ENCODE measurements at places on chromosomes 3 and 15.

DNA sequence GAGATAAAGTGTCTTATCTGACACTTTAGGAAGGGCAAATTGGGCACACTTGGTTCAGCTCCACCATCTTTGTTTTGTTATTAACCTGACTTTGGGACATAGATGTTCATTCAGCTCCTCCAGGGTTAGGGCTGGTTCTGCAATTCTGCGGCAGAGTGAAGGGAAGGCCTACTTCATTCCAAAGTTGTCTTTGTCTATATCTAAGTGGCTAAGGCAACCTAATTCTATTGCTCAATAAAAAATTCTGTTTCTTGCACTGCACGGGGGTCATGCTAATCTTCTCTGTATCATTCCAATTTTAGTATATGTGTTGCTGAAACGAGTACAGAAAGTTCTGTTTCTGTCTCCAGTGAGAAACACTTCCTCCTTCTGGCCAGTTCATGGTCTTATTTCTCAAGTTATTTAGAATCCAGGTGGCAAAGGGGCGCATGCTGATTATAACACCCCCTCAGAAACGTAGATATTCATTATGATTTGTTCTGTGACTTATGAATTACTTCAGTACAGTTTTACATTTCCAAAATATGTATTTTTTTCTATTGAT is 53.5 kb downstream of the PFN2 start:
- DNase-seq, result no peak

- no peak for DNase-seq
These were observed 314.9 kb downstream of the TLE3 start for GRCh38 chr15:69782809-69783208.

DNA sequence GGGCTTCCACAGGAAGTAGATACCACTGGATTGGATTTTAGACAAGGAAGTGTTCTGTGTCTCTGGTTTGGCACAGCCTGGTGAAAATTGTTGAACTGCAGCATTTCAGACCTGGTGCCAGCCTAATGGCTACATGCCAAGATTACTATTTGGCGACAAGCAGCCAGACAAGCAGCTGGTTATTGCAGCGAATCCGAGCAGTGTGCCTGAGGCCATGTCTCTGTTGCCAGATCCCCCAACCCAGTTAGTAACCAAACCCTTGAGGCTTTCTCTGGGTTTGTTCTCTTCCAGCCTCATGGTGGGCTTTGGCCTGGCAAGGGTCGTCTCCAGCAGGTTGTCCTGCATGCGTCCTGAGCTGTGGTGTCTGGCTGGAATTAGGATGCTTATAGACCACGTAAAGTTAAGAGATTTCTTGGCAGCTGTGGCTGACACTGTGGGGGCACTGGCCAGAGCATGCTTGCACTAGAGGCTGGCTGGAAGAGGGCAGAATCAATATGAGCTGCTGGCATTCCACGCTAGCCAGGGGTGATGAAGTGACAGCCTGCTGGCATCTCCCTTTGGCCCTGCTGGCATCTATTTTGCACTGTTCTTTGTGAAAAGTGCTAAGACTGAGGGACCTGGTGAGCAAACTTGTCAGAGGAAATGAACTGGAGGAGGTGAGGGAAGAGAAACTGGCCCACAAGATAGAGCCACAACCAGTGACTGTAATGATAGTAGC is 172.6 kb downstream of the RBMS3 start:
- no peak for DNase-seq

- no peak for DNase-seq
These were observed 94.7 kb downstream of the PLXNA1 start for GRCh38 chr3:127077505-127078064.

- DNase-seq, result no peak
These were observed 54.6 kb downstream of the ARHGEF3 start for GRCh38 chr3:56747150-56747549.

DNA sequence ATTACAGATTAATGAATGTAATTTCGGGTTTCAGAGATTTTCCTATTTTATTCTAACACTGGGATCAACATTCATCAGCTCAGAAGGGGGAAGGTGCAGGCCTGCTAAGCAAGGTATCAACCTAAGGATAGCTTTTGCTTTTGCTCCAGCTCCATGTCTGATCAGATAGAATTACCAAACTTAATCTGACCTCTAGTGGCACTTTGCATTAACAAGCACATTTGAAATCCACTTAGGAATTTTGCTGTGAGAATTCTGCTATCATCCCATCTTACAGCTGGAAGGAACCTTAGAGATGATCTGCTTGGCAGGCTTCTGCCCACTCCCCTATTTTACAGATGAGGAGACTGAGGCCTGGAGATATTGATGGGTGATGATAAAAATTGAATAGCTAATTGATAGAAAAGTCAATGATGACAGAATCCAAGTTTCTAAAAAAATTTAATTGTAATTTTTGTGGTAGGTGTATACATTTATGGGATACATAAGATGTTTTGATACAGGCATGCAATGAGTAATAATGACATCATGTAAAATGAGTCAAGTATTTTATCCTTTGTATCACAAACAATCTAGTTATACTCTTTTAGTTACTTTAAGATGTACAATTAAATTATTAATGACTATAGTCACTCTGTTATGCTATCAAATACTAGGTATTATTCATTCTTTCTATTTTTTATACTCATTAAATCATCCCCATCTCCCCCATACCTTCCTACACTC is 209.2 kb upstream of the ZPLD1 start:
- no peak for DNase-seq

DNA sequence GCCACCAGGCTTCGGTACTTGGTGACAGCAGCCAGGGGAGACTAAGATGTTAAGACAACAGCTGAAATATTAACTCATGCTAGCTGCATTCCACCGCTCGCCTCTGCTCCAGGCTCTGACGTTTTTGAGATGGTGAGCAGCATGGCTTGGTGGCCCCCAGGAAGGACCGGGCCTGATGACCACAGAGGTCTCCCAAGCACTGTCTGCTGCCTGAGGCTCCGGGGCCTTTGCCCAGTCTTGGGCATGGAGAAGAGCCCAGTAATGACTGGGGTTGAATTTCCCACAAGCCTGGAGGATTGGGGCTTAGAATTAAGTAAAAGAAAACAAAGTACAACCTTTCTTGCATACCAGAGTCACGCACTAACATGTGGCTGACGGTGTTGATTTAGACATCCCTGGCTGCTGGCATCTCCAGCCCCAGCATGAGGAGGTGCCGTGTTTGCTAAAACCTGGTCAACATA is 243.6 kb upstream of the LYSMD4 start:
- no peak for DNase-seq

DNA sequence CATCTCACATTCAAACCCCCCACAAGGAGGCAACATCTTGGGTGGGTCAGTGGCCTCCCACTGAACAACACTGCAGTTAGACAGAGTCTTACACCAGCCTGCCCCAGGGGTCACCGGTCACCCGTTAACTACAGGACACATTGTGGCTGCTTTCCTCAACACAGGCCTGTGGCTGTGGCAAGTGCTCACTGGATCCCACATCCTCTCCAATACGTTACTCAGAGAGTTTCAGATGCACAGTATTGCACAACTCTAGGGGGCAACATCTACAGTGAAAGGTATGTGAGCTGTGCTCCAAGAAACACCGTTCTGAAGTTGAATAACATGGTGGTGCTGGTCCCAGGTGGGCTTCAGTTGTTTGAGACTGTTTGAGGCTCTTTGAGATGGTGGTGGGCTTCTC is 41.0 kb downstream of the CTDSPL start:
- DNase-seq, result no peak

- DNase-seq, result peak; percentile 78
These were observed at the start of gene TRANK1 for GRCh38 chr3:36944641-36945270. Gene TRANK1, minus strand, starts transcription at chr3:36945054. Its CDS starts 245 bp downstream, at chr3:36944809.

GRCh38 chr3:168707900-168708299 is 612.2 kb upstream of the GOLIM4 start:
- DNase-seq, result no peak

- no peak for DNase-seq
These were observed 122.2 kb upstream of the TRIM42 start for GRCh38 chr3:140555666-140556065.

- no peak for DNase-seq
These were observed 17.9 kb upstream of the SKIC8 start for GRCh38 chr15:78317145-78317836.

DNA sequence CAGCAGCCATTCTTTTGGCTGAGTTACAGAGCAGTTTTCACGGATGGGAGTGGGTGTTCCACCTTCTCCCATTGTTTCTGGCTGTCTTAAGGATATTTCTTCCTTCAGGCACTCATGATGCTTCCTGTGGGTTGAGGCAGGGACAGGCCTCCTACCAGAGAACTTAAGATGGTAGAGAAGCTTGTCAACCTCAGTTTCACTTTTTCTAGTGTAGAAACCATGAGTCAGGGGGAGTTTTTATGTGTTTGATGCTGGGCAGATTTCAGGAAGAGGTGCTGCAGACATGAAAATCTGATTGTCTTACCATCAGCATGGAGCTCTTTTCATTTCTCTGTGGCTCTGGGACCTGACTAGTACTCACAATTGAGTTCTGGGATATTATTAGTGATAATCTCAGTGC is 48.7 kb upstream of the VEPH1 start:
- no peak for DNase-seq

DNA sequence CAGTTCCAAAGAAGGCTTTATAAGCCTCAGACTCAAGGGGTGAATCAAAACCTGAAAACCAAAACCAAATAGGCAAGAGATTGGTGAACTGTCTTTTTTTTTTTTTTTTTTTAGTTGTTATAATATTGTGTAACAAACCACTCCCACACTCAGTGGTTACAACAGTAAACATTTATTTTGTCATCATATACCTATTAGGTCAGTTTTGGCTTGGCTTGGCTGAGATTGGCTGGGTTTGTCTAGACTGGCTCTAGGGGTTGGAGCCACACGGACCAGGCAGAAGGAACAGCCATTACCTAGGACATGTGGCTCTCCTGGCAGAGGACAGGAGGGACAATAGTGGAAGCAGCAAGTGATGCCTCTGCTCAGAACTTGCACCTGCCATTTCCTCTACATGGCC is 26.4 kb upstream of the RYR3 start:
- DNase-seq, result no peak

GRCh38 chr3:138732456-138732855 is 102.3 kb downstream of the PIK3CB start:
- DNase-seq, result no peak

DNA sequence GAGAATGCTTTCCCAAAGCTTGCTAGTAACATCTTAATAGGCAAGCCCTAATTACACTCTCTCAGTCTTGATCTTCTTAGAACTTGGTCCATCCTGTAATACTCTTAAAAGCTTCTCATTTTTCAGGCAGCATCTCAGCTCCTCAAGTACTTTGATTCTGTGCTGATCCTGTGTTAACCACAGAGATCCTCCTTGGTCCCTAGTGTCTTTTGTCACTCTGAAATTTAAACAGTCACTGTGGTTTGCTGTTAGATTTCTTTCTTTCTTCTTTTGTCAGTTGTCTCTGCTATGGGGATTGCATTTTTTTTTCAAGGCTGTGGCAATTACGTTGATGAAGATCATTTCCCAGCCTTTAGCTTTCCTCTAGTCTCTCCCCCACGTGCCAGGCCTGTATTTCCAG is 26.0 kb upstream of the UBE3A start:
- DNase-seq, result no peak

GRCh38 chr3:48427630-48427962 is 2.3 kb downstream of the PLXNB1 start:
- DNase-seq, result no peak

GRCh38 chr3:43048470-43048869 is 57.4 kb downstream of the POMGNT2 start:
- DNase-seq, result no peak

DNA sequence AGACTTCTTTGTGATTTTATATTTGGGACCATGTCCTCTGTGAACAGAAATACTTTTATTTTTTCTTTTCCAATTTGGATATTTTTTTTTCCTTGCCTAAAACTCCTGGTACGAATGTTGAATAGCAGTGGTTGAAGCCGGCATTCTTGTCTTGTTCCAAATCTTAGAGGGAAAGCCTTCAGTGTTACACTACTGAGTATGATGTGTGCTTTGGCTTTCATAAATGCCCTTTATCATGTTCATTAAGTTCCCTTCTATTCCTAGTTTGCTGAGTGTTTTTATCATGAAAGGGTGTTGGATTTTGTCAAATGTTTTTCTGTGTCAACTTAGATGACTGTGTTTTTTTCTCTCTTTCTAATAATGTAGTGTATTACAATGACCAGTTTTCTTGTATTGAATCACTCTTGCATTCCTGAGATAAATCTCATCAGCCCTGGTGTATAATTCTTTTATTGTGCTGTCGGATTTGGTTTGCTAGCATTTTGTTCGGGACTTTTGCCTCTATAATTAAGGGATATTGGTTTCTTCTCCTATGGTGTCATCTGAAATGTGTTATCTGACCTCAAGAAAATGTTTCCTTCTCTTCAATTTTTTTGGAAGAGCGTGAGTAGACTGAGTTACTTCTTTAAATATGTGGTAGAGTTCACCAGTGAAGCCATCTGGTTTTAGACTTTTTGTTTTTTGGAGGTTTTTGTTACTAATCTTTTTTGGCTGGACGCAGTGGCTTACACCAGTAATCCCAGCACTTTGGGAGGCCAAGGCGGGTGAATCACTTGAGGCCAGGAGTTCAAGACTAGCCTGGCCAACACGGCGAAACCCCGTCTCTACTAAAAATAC is 33.3 kb downstream of the MAP1A start:
- no peak for DNase-seq

- no peak for DNase-seq
These were observed 82.8 kb downstream of the PLXNA1 start for GRCh38 chr3:127065561-127066290.

DNA sequence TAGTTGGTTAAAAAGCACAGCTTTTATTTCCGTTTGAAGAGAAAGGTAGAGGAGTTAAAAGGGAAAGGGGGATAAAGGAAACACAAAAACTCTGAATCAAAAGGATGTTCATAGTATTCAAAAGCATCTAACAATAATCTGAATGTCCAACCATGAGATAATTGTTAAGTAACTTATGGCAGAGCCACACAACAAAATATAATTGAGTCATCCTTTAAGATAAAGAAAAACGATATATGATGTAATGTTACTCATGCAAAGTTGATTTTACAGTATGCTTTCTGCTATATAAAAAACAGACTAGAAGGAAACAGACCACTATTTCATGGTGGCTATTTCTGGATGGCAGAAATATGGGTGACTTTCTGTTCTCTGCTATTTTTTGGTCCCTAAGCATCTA is 3.9 kb downstream of the XPC start:
- no peak for DNase-seq

DNA sequence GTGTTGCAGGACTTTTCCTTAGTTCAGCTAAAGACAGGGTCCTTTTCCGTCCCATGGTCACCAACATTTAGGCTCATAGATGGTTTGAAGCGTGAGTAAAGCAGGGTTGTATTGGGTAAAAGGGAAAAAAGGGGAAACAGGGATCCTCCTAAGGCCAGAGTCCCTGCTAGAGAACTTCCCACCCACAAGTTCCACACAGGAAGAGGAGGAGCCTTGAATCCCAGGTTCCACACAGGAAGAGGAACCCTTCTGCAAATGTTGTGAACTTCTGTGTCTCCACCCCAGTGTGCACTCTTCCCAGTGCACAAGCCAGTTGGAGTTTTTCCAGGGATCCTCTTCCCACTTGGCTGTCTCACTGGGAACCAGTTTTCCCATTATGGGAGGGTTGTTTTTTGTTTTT is 27.6 kb upstream of the ATP8B4 start:
- DNase-seq, result no peak

GRCh38 chr3:133895208-133896001 is at the start of gene RAB6B:
Gene RAB6B, minus strand, starts transcription at chr3:133895882. Its CDS starts 416 bp downstream, at chr3:133895466.
- DNase-seq, result no peak

GRCh38 chr3:39415983-39416382 is 9.5 kb downstream of the RPSA start:
- no peak for DNase-seq
